ENCODE measurements at places on chromosomes 1 and 21.

DNA sequence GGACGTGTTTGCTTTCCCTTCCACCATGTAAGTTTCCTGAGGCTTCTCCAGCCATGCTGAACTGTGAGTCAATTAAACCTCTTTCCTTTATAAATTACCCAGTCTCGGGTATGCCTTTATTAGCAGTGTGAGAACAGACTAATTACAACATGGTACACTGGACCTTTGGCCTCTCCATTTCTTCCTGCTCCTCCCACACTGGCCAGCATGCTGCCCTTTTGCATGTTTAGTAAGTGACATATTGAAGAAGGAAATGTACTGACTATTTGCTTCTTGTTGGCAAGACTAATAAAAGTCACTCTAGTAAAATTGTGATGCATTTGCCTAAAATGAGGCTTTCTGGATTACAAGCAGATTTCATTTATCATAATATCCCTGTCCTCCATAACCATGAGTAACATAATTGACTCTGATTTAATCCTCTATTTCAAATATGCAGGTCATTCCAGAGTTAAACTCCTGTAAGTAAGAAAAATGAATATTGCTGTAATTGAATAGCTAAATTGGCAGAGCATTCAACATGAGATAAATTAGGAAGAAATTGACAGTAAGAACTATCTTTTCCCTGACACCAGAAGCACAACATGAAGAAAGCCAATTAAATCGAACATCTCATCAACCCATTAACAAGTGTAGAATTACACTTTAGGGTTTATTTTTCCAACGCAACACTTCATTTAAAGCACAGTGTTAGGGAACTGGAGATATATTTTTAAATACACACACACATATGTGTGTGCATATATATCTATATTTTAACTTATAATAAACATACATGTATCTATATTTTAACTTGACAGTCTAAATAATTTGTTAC is 427.8 kb upstream of the ZP4 start:
- no peak for DNase-seq

GRCh38 chr1:221891708-221892107 is 149.8 kb upstream of the DUSP10 start:
- no peak for DNase-seq

DNA sequence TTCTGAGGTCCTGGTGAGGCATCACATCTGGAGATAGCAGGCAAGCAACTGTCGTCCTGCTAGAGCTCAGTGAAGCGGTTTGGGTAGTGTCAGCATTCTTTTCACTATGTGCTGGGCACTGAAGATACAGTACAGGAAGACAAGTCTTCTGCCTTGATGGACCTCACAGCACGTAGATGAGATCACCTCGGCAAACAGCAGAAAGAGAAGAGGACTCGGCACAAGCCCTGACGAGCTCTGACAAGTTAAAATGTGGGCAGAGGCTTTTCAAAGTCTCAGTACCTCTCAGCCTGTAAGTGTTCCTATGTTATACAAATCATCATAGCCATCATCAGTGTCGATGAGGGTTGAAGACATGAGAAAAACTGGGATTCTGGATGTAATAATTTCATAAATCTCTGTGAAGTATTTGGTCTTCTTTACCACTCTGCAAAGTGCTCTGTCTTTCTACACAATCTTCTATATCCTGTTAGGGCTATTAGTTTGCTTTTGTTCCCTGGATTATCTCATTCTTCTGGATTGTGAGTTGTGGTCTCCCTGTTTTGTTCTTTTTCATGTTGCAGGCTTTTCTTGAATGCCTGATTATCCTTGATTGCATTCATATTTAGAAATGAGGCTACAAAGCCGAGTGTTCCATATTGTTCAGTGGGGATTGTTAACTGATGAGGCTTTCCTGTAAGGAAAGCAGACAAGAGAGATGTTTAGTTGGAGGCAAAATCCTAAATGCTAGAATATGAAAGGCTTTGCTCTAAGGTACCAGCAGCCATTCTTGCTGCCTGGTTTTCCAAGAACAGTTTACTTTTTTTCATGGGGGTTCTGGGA is 24.2 kb downstream of the MAEL start:
- no peak for DNase-seq

GRCh38 chr1:219350172-219350931 is 176.7 kb downstream of the LYPLAL1 start:
- no peak for DNase-seq

DNA sequence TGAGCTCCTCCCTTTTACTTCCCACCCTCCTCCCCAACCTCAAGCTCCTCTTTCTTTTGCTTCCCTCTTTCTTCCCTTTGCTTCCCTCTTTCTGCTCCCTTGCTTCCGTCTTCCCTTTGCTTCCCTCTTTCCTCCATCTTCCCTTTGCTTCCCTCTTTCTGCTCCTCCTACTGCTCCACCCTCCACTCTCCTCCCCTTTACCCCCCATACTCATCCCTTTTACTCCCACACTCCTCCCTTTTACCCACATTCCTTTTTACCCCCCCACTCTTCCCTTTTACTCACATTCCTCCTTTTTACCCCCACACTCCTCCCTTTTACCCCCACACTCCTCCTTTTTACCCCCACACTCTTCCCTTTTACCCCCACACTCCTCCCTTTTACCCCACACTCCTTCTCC is 30.2 kb downstream of the PGBD5 start:
- DNase-seq = no peak

GRCh38 chr1:116911188-116911553 is 1.5 kb downstream of the PTGFRN start:
- DNase-seq = no peak

DNA sequence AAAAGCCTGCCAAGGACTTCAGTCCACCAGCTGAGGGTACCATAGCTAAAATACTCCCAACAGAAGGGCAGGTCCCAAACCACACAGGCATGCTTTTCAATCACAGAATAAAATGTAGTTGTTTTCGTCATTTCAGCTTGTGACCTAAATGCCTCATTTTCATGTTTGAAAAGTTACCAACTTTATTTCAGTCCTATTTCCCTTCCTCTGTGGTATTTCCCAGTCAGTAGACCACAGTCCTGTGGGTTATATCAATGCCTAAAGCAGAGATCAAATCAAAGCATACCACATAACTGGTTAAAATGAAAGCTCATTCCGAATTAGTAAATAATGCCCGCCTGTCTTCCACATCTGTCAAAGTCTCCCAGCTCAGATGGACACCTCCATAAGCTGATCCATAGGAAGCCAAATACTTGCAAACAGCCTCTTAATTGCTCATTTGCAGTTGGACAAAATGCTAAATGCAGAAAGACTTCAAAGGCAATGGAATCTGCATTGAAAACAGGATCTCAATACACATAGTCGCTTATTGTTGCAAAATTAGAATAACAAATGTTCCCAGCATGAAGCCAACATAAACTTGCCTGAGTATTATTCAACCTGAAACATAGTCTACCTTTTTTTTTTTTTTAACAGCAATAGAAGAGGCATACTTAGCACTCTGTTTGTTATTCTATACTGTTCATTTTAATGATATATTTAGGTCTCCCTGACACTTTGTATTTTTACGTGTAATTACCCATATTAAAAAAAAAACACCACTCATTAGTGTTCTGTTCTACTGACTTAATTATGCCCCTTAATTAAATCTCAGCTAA is 53.9 kb downstream of the NR5A2 start:
- DNase-seq = no peak

DNA sequence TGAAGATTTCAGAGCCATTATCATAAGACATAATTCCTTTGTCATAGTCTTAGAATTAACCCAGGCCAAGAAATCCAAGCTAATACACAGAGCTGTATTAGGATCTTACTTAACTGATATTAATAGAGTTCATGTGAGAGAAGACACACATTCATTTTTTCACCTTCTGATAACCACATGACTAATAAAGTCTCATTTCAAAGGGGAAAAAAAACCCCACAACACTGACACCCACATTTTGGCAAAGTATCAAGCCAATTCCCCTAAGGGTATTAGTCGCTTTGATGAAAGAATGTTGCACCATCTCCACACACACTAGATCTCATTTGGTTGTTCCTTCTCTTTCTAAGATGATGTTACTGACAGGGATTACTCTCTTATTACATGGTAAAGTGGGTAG is 344.4 kb upstream of the ESRRG start:
- DNase-seq = no peak

- no peak for DNase-seq
Measured at GRCh38 chr1:97138515-97139032, 417.0 kb downstream of the PTBP2 start.

DNA sequence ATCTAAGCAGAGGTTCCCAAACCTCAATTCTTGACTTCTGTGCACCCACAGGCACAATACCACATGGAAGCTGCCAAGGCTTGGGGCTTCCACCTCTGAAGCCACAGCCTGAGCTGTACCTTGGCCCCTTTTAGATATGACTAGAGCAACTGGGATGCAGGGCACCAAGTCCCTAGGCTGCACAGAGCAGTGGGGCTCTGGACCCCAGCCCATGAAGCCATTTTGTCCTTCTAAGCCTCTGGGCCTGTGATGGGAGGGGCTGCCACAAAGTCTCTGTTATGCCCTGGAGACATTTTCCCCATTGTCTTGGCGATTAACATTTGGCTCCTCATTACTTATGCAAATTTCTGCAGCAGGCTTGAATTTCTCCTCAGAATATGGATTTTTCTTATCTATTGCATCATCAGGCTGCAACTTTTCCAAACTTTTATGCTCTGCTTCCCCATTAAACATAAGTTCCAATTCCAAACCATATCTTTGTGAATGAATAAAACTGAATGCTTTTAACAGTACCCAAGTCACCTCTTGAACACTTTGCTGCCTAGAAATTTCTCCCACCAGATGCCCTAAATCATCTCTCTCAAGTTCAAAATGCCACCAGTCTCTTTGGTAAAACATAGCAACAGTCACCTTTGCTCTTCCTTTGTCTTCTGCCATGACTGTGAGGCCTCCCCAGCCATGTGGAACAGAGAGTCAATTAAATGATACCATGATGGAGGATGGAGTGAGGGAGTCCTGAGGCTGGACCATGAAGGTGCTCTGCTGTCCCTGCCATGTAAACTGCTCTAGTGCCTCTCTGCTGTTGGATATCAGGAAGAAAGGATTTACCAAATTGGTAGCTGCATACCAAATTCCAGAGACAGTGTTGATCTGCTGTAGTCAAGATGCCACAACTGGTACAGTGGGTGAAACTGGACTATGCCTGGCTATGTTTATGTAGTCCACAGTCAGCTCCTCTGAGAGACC is 37.6 kb downstream of the RUNX3 start:
- no peak for DNase-seq

DNA sequence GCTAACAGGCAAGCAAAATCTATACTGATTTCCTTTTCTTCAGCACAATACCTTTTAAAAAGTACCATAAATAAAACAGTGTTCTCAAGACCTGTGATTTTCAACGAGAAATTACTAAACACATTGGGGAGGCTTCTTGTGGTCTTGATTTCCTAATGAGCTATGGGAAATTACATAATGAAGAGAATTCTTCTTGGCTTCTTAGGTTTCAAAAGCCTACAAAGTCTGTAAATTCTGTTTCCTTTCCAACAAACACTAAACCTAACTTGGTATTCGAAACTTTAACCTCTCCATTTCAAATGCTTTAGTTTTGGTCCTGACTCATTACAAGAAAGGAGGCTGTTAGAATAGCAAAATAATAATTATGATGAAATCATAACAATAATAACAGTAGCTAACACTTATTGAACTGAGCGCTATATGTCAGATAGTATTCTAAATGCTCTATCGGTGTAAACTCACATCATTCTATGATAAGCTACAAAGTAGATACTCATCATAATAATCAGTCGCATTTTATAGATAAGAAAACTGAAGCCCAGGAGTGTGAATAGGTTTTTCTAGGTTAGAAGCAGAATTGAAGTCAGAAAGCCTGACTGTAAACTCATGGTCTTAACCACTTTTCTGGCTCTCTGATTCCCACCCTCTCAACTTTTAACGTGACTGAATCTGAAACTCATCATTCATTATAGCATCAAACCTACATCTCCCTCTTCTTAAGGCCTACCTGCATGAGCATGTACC is 486.7 kb downstream of the SMYD3 start:
- DNase-seq = no peak

- no peak for DNase-seq
Measured at GRCh38 chr1:119308130-119308700, 60.4 kb upstream of the HAO2 start.

GRCh38 chr1:36400514-36400824 is 2.8 kb upstream of the LSM10 start:
- no peak for DNase-seq

DNA sequence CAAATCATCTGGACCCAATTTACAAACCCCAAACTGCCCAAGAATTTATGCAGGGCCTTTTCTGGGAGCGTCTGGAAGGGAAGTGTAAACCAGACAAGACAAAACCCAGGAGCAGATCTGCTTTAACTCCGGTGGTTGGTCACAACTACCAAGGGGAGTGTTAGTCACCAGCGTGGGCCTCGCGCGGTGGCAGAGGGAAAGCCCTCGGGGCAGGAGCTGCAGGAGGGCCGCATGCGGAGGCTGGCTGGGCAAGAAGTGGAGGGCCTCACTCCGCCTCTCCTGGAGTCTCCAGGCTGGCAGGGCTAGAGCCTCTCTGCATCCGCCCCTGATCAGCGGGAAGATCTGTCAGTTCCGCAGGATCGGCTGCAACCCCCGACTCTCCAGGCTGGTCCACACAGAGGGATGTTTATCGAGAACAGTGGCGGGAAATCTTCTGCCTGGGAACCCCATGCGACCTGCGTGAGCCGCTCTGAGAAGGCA is 2.0 kb downstream of the COL24A1 start:
- no peak for DNase-seq

GRCh38 chr1:30520476-30520875 is 202.9 kb downstream of the MATN1 start:
- no peak for DNase-seq

DNA sequence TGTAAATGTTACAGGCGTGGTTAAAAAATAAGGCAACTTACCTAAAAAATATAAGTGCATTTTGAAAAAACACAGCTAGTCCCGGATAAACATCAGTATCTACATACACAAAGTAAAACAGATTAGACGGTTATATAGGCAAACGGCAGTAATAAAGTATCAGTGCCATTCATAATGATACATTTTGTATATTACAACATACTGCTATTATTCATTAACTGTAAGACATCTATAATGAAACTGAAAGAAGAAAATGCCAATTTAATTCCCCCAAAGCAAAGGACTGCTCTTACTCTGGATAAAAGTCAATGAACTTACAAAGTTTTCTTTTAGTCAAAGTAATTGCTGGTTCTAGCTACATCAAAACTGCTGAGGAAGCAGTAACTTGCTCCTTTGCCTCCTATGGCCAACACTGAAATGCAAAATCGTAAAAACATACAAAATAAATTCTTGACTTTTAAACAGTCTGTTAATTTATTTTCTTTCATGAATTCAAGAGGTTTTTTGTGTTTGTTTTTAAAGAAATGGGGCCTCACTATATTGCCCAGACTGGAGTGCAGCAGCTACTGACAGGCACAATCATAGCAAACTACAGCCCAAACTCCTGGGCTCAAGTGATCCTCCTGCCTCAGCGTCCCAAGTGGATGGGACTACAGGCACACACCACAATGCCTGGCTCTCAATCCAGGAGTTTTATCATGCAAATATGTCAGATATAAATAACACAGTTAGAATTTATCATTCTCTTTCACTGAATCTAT is 23.9 kb downstream of the TMEM50B start:
- DNase-seq = no peak

- DNase-seq = no peak
Measured at GRCh38 chr1:199208847-199209246, 570.0 kb downstream of the PTPRC start.

Measured in stimulated activated CD8-positive, alpha-beta memory T cell treated with anti-CD3 and anti-CD28 coated beads, Interleukin-4, amount 100 ng/mL, for 1 hour (primary cell).